ENCODE measurements at places on chromosomes 1 and 21.

DNA sequence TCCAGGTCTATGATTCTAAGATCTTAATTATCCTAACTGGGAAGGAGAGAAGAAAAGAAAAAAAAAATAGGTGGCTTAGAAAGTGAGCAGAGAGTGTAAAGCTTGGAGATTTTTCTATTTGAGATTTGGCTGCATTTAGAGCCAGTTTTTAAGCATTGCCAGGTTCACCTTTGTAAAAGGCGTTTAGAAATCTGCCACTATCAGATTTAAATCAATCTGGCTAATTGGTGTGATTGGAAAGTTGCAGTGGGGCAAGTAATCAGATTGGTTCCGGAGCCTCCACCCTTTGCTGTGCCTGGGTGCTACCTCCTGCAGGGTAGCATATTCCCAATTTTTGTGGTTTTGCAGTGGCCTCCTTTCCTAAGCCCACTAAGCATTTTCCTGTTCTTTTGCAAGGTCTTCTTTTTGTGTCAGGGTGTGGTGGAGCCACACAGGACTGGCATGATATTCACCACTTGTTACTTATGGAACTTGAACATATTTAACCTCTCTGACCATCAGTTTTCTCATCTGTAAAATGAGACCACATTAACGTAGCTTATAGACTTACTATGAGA lies 48.5 kb upstream of the PPP2R5A start:
- no peak for DNase-seq

- no peak for DNase-seq
These were observed 56.1 kb downstream of the HMCN1 start for GRCh38 chr1:185790194-185790735.

DNA sequence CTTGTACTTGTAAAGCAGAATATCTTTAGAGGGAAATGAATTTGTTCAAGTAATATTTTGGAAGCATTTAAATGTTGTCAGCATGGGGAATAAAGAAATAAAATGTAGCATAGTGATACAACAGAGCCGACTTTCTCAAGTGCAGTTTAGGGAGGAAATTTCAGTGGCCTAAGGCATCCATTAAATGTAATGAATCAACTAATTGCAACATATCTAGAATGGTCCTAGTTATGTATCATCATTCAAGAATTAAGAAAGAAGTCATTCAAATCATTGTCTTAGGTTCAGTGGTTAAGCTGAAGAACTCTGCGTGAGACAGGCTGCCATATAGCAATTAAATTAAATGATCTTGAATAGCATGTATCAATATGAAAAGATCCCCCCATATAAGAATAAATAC lies 360.7 kb downstream of the TBX15 start:
- no peak for DNase-seq

GRCh38 chr1:91601554-91602376 lies 101.1 kb downstream of the CDC7 start:
- DNase-seq = no peak

- no peak for DNase-seq
These were observed 20.2 kb downstream of the CLIC4 start for GRCh38 chr1:24765308-24765988.

DNA sequence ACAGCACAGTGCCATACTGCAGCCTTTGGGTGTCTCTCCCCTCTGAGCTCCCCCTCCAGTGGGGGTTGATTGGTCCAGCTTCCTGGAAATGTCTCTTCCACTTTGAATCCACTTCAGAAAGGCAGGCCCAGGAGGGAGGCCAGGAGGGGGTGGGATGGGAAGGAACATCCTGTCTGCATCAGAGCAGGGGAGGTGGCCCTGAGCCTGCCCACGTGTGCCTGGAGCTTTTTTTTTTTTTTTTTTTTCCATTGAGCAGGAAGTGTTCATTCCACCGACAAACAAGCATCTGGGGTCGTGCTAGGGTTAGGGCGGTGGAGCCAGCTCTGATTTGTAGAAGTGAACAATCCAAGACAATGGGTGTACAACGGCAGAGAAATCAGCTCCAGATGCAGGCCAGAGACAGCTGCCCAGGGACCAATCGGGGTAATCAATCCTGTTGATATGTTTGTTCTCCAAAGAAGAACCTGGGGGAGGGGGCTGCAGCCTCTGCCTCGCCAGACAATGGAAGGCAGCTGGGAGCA lies 93.3 kb downstream of the SSBP3 start:
- no peak for DNase-seq

Data from NCI-H1092 (cell line).